ENCODE measurements at places on chromosomes 13 and 19.

- DNase-seq = no peak
Observed at GRCh38 chr19:51227326-51227725, 2.4 kb downstream of the CD33 start.

DNA sequence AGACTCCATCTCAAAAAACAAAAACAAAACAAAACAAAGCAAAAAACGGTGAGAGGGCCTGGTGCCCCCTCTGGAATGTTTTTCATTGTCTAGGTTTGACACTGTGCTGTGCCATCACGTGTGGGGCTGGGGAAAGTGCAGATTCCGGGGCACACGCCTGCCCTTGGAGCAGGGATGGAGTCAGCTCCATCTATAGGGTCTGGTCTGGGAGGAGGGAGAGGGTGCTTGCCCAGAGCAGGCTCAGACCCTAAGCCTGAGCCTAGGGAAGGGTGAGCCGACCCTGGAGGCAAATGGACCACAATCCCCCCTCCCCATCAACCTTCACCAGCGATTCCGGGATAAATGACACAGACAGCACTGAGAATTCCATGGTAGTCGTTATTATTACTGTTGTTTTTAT is 10.9 kb upstream of the ZBTB32 start:
- no peak for DNase-seq

DNA sequence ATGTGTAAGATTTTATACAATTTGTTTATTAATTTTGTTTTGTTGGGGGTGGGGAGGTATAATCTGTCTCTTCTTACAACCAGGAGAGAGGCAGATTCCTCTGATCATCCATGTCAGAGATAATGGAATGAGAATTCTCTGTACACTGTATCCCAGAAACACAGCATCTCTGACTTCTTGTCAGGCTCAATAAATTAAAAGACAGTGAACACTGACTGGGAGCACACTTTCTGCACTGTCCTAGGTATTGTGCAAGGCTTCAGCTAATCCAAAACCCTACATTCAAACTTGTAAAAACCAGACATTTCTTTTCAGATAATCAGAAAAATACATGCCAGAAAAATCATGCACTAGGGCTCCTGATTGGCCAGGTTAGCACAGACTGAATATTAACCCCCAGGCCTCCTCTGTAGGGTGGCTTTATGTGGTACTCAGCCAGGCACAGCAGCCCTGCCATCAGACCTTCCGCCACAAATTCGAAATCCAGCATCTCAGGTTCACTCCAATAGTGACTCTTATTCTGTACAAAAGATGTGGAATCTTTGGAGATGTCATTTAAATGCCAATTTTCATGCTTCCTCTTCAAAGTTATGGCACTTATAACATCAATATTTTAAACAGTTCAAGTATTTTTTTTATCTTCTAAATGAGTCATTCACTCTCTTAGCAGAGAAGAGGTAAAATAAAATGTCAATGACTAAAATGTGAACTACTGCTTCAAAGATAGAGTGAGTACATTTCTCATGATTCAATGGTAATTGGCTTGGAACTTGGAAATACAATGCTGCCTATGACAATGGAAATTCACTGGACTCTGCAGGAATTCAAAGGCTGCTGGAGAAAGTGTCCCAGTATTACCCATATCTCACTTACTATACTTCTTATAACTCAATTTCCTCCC is 211.5 kb downstream of the KLF12 start:
- DNase-seq = no peak

DNA sequence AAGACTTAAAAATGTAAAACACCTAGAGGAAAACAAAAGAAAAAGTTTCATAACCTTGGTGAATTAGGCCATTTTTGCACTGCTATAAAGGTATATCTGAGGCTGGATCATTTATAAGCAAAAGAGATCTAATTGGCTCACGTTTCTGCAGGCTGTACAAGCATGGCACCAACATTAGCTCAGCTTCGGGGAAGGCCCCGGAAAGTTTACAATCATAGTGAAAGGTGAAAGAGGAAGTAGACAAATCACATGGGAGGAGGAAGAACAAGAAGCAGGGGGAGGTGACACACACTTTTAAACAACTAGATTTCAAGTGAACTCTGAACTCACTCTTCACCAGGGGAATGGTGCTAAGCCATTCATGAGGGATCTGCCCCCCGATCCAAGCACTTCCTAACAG is 1358.5 kb upstream of the PCDH9 start:
- no peak for DNase-seq

DNA sequence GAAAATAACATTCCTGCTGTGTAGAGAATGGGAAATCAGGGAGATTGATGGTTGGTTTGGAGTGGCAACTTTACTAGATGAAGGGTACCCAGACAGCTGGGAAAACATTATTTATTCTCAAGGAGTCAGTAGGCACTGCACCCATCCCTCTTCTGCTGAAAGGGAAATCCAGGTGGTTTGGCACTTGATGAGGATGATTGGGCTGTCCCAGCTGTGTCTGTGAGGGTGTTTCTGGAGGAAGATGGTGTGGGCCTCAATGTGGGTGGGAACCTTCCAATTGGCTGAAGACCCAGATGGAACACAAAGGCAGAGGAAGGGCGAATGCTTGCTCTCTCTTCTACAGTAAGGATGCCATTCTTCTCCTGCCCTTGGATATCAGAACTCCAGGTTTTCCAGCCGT is 10.4 kb upstream of the SACS start:
- DNase-seq = no peak

- DNase-seq = no peak
Observed at GRCh38 chr19:55459950-55460657, 1.3 kb downstream of the ISOC2 start.

DNA sequence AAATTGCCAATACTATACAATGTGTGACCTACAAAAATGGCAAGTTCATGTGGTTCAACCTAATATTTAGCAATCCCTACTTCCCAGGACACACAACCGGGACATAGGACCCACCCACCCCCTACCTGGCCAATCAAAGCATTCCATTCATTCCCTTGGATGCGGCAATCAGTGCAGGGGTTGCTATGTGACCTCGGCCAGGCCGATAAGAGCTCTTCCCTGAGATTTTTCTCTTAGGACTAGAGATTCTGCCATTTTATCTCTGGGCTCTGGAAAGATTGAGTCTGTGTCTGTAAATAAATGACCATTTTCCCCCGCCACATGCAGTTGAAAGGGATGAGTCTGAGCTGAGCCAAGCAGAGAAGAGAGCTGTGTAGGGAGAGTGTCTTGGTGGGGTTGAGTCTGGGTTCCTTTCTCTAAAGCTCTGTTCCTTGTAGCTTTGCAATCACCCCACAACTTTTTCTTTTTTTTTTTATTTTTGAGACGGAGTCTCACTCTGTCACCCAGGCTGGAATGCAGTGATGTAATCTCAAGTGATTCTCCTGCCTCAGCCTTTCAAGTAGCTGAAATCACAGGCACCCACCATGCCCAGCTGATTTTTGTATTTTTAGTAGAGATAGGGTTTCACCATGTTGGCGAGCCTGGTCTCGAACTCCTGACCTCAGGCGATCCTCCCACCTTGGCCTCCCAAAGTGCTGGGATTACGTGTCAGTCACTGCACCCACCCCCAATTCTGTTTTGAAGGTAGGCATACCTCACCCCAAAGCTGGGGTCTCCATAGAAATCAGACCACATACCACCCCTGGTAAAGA is 7.4 kb downstream of the IFNL1 start:
- DNase-seq = no peak

- DNase-seq = no peak
Observed at GRCh38 chr19:10685210-10685609, 16.0 kb upstream of the QTRT1 start.

- DNase-seq = no peak
Observed at GRCh38 chr13:107370015-107370785, 802.3 kb upstream of the ARGLU1 start.

DNA sequence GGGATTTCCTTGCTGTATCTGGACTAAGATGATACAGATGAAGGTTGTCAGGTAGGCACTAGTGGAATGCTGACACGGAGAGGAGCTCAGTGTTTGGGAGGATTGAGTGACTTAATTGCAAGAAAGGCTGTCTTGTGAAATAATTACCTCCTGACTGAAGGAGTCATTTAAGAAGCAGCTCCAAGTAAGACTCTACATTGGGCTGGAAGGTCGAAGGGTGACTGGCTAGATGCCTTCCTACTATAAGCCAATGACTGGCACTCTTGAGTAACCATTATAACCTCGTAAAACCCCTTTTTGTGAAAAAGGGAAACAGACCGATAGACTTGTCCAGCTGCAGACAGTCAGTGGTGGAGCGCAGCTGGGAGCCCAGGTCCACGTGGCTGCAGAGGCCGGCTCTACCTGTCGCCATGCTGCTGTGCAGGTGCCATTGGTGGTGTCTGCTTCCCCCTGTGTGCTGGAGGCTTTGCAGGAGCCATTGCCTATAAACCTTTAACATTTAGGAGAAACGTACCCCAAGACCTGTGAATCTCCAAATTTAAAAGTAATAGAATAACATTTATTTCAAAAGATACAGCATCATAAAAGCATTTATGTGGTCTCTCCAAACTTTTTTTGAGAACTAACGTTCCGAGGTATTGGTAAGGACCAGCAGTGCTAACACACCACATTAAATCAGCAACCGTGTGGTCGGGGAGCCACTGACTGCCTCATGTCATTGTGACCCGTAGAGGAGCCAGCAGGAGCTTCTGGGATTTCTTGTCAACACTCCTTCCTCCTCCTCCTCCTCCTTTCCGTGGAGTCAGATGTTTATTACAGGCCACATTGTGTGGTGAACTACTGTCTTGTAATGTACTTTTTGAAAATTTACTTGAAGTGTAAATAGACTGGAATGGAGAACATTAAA is 80.4 kb upstream of the TEX29 start:
- no peak for DNase-seq

DNA sequence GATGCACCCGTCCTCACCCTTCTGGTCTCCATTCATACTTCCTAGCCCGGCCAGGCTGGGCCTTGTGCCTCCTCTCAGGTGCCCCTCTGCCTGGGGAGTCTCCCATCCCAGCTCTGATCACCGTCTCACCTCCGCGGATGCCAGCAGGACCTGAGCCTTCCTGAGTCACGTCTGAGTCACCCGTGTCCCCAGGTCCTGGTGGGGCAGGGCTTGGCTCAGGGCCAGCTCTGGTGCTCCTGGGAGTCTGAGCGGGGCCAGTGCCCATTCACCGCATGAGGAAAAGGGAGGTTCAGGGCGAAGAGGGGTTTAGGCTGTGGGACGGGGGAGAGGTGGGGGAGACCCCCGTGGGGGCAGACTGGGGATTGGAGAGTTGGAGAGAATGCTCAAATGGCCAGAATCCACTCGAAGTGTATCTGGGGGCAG is 593 bp downstream of the ATP8B3 start:
- peak; percentile 35 for DNase-seq

- DNase-seq = no peak
Observed at GRCh38 chr19:39335168-39335548, 685 bp downstream of the GMFG start.

DNA sequence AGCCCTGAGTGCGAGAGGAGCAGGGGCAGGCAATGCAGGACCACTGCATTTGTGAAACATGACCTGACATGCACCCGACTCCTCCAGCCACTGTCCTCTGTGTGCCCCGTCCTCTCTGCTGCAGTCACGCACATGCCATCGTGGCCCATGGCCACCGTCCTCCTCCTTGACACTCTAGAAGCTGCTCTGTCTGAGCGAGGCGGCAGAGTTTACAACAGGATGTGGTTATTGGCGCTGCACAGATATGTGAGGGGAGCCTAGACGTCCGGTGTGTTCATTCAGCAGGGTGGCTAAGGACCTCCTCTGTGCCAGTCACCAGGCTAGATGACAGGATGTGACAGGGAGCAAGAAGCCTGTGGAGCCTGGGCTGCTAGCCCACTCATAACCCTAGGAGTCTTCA is 277.8 kb downstream of the FOXO1 start:
- peak; percentile 46 for DNase-seq

GRCh38 chr13:96500953-96501352 is 411.0 kb downstream of the HS6ST3 start:
- DNase-seq = no peak

- DNase-seq = no peak
Observed at GRCh38 chr19:38425222-38425809, 703 bp downstream of the RASGRP4 start.

All from stimulated activated CD4-positive, alpha-beta T cell treated with anti-CD3 and anti-CD28 coated beads, TNF-alpha, amount 100 ng/mL, for 1 hour (primary cell).